Stimulated activated CD4-positive, alpha-beta T cell treated with anti-CD3 and anti-CD28 coated beads, TNF-alpha, amount 100 ng/mL, for 1 hour (primary cell): ENCODE measurements at places on chromosomes 3 and 15.

- DNase-seq = no peak
These were observed 273.2 kb upstream of the TOPAZ1 start for GRCh38 chr3:43968465-43968864.

DNA sequence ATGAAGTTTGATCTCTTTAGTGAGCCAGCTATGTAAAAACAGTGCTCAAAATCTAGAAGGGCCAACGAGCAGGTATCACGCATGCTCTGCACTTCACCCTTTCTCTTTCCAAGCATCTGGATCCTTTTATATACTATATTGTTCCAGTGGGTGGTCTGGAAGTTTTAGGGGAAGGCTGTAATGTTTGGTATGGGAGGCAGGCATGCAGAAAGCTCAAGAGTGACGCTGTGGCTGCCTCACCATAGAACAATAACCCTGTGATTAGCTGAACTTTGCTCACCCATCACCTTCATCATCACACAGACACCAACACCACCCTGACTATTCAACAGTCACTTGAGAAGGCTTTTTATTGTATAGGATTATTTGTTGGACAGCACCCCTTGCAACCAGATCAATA lies 81.6 kb downstream of the FBN1 start:
- no peak for DNase-seq

- no peak for DNase-seq
These were observed 372.8 kb upstream of the TBL1XR1 start for GRCh38 chr3:177569875-177570657.

- DNase-seq = no peak
These were observed 25.9 kb downstream of the TRIM71 start for GRCh38 chr3:32843510-32844321.

- no peak for DNase-seq
These were observed 5.1 kb downstream of the BFSP2 start for GRCh38 chr3:133404920-133405319.

DNA sequence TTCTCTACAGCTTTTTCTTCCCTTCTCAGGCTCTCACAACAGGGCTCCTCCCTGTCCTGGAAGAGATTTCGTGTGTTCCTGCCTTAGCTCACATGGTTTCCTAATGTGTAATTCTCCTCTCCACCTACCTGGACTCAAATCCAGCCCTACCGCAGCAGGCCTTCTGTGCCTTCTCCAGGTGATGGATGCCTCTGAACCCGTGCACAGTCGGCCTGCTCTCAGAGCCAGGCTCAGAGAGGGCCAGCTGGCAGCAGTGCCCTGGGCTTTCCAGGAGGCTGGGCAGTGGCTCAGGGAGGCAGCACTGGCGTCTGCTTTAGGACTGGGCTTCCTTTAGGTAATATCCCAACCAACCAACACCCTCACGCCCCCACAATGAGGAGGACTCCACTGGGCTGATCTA lies 123.2 kb upstream of the TMC3 start:
- no peak for DNase-seq

- no peak for DNase-seq
These were observed 108.8 kb downstream of the EPHB1 start for GRCh38 chr3:134903837-134904236.

- DNase-seq = no peak
These were observed 36.5 kb downstream of the ADGRG7 start for GRCh38 chr3:100645913-100646312.

- DNase-seq = no peak
These were observed 259.9 kb upstream of the KCNH8 start for GRCh38 chr3:18888370-18888769.

DNA sequence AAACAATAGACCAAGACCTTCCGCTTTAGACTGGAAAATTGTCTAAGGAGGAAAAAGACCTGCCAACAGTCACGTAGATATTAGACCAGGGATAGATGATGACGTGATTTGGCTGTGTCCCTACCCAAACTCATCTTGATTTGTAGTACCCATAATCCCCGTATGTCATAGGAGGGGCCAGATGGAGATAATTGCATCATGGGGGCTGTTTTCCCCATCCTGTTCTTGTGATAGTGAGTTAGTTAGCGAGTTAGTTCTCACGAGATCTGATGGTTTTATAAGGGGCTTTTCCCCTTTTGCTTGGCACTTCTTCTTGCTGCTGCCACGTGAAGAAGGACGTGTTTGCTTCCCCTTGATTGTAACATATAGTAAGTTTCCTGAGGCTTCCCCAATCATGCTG lies 31.7 kb upstream of the SUCLG2 start:
- no peak for DNase-seq

DNA sequence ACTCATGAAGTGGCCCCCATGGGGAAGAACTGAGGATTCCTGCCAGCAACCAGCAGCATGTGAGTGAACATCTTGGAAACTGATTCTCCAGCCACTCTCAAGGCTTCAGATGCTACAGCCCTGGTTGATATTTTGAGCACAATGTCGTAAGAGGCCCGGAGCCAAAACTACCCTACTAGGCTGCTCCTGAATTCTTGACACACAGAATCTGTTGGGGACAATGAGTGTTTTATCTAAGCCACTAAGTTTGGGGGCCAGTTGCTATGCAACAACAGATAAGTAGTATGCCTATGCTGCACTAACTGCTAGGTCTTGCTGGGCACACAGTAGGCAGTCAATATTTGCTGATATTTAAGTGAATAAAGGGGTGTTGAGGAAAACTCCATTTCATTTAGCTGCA lies 89.9 kb upstream of the CHL1 start:
- DNase-seq = no peak

DNA sequence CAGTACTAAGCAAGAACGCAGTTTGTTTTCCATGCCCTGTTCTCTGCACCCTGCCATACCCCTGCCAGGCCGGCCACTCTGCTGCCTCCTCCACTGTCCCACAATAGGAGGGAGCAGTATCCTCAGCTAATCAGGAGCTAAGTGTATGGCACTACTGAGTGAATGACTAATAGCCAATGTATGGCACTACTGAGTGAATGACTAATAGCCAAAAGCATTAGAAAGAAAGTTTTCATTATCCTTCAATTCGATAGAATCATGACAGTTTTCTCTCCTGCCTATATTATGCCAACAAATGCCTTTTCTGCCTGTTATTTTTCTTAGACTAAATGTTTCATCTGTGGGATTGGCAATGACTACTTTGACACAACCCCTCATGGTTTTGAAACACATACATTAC lies 107.5 kb upstream of the CHRM5 start:
- no peak for DNase-seq

GRCh38 chr3:185712337-185712736 lies 112.5 kb downstream of the IGF2BP2 start:
- no peak for DNase-seq

DNA sequence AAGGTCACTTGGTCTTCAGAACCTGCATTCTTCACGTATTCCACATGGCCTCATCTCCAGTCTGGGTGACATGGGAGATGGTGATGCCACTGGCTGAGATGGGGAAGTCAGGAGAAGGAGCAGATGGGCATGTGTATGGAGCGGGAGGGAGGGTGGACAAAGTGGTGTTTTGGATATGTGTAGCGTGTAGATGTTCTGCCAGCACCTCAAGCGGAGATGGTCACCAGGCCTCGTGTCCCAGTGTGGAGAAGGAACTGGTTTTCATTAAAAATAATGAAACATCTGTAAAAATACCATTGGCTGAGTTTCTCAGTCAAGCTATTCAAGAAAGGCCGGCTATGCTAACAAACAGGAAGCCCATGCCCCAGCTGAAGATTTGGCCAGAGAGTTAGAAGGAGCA lies 26.2 kb downstream of the LARP6 start:
- DNase-seq = no peak

DNA sequence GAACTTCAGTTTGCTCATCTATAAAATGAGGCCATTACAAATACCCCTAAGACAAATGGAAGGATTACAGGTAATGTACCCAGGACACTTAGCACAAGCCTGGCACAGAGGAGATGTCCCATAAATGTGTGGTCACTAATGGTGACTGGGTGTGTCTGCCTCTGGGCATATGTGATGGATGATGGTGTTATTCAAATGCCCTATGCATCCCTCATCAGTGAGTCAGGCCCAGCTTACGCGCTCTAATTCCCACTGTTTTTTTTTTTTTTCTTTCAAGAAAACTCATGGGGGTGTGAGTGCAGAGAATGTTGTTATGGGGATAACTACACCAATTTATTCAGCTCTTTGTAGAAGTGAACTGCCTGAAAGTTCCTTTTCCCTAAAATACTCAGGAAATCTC lies 23.6 kb upstream of the KIF23 start:
- no peak for DNase-seq

DNA sequence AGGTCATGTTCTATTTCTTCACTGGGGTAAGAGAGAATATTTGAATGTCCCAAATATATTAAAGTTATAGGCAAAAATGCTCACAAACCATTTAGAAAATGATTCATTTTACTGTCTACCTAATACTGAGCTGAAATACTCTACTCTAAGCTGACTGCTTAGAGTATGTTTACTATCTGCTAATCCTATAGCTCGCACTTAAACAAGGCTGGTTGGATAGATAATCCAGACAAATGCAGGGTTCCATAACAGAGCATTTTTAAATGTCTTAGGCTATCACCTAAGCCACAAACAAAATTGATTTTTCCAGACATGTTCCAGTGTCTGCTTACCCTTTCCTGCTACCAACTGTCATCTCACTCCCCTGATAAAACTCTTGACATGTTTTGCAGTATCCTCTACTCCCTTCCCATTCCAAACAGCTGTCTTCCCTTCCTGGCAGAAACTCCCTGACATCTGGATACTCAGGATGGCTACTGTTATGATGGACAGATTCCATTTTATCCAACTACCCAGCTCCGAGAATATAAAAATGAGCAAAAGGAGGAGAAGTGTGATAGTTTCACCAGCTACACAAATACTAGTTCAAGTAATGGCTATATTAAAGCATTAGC lies 1034.7 kb downstream of the FHIT start:
- no peak for DNase-seq

GRCh38 chr15:38768970-38769369 lies 204.4 kb upstream of the RASGRP1 start:
- DNase-seq = no peak

- DNase-seq = no peak
These were observed 2.2 kb downstream of the FOXB1 start for GRCh38 chr15:60006203-60006862.

DNA sequence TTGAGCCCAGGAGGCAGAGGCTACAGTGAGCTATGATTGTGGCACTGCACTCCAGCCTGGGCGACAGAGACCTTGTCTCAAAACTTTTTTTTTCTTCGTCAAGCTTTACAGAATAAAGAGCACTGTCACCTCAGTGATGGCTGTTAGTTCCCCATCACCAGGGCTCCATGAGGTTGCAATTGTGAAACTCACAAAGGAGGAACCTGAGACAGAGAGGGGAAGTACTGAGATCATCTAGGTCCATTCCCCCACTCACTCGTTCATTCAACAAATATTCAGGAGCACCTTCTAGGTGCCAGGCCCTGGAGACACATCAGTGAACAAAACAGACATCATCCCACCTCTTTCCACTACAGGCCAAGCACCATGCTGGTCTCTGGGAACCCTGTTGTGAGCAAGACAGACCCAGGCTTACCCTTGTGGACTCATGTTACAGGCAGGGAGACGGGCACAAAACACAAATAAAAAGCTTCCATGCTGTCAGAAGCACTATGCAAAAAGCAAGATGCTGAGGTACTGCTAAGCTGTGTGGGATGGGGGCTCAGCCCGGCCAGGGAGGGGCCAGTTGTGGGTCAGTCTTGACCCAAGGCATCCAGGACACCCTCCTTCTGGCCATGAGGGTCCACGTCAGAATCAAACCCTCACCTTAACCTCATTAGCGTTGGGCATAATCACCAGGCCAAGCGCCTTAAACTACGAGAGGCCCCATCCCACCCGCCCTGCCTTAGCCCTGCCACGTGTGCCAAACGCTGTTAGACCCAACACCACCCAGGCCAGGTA lies 2.1 kb upstream of the RHO start:
- no peak for DNase-seq

GRCh38 chr3:156691920-156692319 lies 17.5 kb downstream of the TIPARP start:
- DNase-seq = no peak

DNA sequence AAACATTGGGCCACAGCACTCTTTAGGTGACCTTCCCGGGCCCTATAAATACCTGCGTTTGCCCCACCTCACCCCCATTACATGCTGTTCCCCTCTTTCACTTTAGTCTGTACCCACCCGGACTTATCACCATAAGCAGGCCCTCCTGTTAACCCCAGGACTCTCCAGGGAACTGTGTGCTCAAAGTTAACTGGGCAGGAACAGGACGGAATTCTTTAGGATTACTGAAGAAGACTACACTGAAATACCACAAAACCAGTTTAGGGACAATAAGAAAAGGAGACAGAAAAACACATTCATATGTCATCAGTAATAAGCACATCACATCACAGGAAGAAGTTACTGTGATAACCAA lies 45.5 kb downstream of the FSIP1 start:
- DNase-seq = no peak

GRCh38 chr3:117671722-117672318 lies 962.2 kb downstream of the TUSC7 start:
- no peak for DNase-seq

- DNase-seq = no peak
These were observed 12.3 kb downstream of the ABTB1 start for GRCh38 chr3:127684871-127685707.

DNA sequence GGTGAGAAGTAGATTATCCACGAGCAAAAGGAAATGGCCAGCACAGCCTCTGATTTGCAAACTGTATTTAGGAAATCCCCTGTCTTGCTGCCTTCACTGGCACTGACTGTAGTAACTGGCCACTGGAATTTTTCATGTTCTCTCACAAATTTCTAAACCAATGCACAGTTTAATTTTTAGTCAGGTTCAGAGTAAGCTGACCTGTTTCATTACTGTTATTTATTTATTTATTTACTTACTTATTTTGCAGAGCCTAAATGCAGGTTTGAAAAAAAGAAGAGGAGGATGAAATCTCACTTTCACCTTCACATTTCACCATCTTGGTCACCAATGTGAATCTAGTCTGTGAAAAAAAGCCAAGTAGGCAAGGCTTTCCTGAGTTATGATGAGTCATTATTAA lies 291.0 kb downstream of the PLOD2 start:
- DNase-seq = no peak

DNA sequence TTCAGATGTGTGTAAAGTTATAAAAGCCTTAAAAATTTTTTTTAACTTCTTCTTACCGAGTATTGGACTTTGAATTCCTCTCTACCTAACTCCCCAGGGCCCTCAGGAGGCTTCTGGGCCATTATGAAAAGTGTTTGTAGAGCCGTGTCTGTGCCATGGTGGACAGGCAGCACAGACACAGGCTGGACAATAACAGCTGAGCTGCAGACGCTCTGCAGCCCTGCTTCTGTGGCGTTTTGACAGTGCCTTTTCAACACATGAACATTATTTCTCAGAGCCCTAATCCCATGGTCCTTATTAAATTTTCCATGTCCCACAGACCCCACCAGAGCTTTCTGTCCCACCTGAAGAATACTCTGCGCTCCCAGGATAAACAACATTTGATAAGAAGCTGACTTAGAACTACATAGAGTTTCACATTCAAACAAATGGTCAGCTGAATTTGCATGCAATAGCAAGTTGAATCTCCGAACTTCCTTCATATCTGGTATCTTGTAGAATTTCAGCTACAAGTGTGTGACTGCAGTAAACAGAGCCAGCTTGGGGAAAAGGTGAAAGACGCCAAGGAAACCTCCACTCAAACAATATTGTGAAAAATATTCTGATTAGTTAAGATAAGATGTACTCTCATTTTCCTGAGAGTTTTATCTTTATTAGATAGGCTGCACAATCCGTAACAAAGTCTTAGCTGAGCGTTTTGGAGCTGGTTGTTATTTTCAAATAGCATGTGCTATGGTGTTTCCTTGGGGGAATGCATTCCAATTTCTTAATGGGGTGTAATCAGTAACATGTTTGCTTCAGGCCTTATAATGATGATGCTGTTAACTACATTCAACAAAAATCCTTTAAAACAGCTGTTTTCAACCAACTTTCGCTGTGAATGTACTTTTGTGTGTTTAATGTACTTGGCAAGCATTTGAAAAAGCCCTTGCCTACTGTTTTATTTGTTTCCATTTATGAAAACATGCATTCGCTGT lies 378.2 kb downstream of the MECOM start:
- DNase-seq = no peak
